Suppressor macrophage treated with lipopolysaccharide for 1 hour (primary cell): ENCODE measurements at places on chromosomes 6 and 20.

DNA sequence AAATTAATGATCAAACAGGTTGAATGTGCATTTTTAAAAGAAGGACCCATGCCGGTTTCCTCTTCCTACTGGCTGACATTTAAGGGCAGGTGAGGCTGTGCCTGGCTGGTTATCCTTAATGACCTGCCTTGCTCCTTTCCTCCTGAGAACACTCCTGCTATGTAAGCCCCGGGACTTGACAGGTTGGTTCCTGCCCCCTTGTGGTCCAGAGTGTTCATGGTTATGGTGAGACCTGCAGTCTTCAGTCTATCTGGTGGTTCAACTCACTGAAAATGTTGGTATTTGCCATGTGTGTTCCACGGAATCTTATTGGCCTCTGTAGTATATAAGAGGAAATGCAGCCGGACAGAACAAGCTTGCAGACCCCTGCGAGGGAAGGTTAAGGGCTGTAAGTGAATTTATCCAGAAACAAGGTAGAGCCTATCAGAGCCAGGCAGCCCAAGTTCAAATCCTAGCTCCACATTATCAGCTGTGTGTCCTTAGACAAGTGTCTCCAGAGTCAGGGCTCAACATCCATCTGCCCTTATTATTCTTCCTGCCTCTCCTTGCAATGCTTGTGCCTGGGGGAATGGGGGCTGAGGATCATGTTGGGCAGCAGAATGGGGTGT lies 5.2 kb upstream of the BPIFA3 start:
- peak; percentile 25 for DNase-seq

- DNase-seq: peak; percentile 46
These were observed at the start of gene CCN5 for GRCh38 chr20:44714701-44715498. Gene CCN5 (plus strand): TSS chr20:44715369. CDS start chr20:44715391, 22 bp downstream.

DNA sequence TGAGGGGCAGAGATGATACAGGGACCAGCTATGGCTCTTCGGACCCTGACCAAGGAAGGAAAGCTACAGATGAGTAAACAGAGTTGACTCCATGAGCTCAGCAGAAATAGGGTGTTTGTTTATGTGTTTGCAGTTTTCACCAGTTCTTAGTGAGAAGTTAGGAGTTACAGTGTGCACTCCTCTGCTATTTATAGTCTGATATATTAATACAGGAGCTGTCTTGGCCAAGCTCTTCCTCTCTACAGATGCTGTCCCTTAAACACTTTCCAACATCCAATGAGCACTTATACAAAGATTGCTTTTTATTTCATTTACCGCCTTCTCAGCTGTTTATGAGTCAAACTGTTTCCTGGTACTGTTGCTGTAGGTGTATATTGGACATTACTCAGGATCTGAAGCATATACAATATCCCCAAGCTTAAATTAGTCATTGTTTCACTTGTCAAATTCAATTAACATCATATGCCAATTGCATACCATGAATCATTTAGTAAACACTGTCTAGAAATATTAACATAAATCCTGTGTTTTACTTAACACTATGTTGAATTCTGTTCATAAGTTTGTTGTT lies 618.0 kb downstream of the PRKN start:
- DNase-seq: peak; percentile 69

GRCh38 chr20:1465470-1466210 lies 1.0 kb downstream of the NSFL1C start:
- DNase-seq: no peak

DNA sequence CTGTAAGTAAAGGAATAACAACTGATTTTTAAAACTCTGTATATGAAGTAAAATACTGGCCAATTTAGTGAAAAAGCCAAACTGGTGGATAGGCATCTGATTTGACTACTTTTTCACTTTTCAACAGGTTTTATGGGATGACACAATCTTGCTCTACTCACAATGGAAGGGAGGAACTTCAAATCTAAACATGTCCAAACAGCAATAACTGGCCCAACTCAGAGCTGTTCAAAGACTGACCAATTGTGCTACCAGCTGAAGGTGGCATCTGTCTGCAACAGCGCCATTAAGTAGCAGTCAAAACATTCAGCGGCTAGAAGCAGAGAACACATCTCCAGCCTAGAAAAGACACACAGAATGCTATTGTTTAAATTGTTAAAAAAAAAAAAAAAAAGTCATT lies 44.6 kb downstream of the SESN1 start:
- no peak for DNase-seq

- no peak for DNase-seq
These were observed 524.3 kb downstream of the EYS start for GRCh38 chr6:65182681-65183080.

DNA sequence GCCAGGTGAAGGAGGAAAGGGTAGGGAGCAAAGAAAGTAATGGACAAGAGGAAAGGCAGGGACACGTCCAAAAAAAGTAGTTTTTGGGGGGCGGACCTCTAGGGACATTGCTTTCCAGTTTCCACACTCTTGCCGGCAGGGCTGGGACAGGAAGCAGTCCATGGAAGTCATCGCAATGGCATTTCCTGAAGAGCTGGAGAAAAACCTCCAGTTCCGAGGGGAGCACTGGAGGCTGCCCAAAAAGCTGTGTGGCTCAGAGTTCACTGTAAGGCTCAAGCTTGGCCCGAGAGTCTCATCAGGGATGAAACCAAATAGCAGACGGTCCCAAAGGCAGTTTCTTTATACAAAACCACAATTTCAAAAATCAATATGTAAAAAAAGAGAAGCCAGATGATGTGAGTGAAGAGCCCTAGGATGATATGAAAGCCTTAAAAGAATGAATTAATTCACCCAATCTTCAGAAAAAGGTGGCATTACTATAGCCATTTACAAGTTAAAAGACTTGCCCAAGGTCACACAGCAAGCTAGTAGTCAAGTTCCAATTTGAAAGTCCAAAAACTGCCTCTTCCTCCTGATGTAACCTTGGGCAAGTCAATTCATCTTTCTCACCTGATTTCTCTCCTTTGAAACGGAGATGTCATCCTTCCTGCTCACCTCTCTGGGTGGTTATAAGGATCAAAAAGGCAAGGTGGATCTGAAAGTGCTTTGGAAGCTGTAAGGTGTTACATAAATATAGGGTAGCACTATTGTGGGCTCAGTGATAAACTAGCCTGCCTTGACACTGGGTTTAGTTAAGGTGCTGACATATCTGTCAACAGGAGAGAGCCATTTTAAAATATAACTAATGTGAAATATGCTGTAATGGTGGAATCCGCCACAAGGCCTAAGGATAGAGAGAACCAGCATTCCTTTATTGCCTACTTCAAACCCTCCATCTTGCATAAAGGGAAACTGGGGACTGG lies 9.1 kb downstream of the BCL2L1 start:
- DNase-seq: no peak

- no peak for DNase-seq
These were observed 379 bp downstream of the CABLES2 start for GRCh38 chr20:62406635-62407176.

DNA sequence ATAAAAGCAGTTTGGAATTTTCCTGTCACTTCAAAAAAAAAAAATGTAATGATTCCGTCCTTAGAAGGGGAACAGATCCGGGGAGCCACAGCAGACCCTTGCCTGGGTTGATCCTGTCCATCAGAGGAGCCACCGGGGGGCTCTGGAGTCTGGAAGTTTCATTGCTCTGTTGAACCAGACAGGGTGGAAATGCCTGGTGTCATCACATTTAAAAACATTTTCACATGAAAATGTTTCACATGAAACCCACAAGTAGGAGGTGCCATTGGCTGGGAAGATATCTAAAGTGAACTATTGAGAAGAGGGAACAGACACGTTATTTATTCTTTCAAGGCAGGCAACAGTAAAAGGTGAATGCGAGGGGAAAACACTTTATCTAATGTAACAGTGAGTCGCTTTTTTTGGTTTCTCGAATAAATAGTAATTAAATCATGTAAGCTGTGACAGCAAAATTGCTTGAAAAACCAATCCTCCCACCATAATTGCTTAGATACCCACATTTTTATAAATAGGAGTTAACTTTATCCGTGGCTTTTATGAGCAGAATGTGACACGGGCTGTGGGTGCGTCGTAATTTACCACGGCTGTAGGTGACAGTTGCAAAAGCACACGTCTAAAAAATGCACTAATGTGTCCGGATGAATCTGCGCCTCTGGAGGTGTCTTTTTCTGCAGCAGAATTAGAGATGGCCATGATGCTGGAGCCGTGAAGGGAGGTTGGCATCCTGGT lies 323.4 kb downstream of the TAF4 start:
- DNase-seq: no peak

- DNase-seq: peak; percentile 36
These were observed 121.4 kb upstream of the DST start for GRCh38 chr6:56764081-56764566.

DNA sequence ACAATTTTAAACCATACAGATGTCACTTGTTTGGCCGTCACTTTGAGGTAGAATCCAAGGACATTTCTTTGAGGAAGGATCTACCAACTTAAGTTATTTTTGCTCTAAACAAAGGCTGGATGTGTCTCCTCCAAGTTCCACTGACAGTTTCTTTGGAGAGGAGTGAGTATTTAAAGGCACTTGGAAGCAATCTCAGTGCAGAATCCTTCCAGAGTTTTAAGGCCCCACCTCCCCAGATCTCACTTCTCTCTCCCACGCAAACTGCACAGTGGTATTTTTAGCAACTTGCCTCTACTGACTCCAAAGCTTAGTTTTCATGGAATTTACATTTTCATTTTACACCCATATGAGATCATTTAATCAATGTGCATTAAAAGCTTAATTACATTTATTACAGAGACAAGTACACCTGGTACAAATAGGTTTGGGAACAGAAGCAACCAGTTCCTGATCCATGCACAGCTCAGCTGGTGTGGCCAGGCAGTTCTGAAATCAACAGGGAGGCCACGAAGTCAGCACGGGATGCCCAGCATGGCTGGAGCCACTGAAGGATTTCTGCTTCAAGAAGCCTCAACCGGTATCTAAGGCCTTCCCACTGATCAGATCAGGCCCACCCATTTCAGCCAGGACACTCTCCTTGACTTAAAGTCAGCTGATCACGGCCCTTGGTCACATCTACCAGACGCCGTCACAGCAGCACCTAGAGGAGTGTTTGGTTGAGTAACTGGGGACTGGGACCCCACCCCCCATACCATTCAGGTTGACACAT lies 109.8 kb downstream of the SYCP2 start:
- no peak for DNase-seq

DNA sequence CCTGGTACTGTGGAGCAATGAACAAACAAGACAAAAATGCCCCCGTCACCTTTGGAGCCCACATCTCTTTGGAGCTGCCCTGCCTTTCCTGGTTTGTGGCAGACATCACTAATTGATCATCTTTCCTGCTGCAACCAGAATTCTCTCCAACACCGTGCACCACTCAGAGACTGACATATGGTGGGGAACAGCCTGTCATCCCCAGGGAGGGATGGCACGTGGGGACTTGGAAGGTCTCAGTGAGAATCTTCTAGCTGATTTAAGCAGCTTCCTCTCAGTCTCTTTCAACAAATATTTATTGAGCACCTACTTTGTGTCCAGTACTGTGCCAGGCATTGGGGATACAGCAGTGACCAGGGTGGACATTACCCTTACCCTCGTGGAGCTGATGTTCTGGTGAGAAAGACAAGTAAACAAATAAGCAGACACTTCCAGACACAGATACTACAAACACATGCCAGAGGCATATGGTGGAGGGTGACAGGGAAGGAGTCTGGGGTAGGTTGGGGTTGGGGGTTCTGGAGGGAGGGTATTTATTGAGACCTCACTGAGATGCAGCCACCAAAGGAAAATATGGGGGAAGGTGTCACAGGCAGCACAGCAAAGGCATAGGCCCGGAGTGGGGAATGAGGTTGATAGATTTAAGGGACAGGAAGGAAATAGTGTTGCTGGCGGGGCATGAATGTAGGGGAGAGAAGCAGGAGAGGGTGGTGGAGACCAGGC lies 82.3 kb downstream of the CEBPB start:
- peak; percentile 21 for DNase-seq

GRCh38 chr6:26195924-26196845 lies 109.0 kb downstream of the HFE start:
- DNase-seq: peak; percentile 11

DNA sequence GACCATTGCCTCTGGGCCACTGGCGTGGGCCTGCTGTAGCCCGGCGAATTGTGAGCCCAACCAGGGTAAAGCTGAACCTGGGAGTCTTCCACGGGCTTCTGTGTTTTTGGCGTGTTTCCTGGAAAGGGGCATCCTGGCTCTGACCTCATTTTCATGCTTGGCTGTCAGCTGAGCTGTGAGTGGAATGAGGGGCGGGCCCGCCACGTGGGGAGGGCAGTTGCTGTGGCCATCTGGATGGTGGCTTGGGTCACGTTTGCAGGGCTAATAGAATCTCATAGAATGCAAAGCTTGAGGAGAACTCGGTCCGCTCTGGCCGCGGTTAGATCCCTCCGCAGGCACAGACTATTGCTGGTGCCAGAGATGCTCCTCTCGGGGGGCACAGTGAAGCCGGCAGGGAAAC lies 263.0 kb downstream of the SMOC2 start:
- DNase-seq: no peak

DNA sequence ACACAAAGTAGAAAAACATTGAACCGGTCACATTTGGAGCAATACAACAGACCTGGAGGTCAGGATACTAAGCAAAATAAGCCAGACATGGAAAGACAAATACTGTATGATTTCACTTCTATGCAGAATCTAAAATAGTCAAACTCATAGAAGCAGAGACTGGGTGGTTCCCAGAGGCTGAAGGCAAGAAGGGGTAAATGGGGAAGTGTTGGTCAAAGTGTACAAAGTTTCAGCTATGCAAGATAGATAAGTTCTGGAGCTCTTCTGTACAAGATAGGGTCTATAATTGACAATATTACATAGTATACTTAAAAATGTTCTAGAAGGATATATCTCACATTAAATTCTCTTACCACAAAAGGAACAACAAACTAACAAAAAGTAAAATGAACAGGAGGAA lies 70.3 kb downstream of the TMEM244 start:
- DNase-seq: peak; percentile 34

DNA sequence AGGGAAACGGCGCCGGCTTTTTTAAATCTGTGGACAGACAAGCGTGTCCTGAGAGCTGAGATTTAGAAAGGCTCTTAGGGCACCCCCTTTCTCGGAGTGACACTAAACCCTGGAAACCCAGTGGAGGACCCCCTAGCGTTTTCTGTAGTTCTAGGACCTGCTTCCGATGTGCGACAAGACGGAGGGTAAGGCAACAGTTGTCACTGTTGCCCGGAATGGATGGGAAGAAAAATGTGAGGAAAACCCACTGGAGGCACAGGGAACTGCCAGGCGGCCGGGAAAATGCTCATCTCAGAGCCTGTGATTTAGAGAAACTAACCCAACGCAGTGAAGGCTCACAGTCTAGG lies 551 bp upstream of the ATP5F1E start:
- DNase-seq: no peak

DNA sequence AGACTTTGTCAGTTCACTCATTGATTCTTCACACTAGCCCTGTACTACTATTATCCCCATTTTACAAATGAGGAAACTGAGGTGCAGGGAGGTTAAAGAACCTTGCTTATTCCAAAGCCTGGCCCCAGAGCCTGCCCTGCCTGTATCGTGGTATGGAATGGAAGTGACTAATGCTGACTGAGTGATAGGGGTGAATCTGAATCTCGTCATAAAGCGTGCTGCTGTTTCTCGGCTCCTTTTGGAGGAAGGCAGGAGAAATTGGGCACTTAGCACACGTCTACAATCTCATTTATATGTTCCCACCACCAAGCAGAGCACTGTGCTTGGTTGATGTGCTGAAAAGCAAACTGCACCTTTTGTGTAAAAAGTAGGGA lies 17.1 kb downstream of the GFRA4 start:
- no peak for DNase-seq

- DNase-seq: no peak
These were observed 20.6 kb downstream of the CNBD2 start for GRCh38 chr20:35988910-35989463.
